Mesenchymal stem cell (in vitro differentiated cells and primary cell): ENCODE measurements at places on chromosomes 6 and 20.

DNA sequence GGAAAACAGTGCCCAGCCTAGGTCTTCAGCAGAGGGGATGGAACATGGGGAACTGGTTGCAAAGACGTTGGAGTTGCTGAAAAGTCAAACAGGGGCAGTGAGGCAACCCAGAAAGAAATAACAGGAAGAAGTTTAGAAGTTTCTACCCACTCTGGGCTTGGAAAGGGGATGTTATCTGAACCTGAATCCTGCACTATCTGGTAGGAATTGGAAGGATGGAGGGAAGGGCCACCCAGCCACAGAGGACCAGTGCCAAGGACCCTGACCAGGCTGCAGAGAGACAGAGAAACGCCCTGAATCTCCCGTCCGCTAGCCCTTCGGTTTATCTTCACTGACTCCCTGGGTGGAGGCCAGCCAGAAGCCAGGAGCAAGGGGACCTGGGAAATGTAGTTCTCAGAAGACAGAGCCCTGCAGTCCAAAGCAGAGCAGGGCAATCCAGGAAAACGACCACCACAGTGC, 217.3 kb upstream of the RREB1 start:
- peak; percentile 25 for DNase-seq
- H3K27ac ChIP-seq, result no peak overlapping the region
- peaks cover 4% of the 10 kb centered on the region for H3K27me3 ChIP-seq

DNA sequence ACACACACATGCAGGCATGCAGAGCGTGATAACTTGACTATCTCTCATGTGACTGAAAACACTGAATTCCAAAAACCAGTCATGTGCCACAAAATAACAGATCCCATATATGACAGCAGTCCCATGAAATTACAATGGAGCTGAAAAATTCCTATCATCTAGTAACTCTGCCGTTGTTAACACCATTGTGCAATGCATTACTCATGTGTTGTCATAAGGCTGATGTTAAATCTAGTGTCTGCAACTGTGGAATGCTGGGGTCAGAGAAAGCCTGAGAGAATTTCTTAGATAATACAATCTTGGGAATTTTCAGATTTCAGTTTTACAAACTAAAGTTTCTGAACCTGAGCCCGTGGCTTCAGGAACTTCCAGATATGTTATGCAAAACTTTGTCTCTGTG, 70.2 kb downstream of the LYRM4 start:
- peaks cover 4% of the 10 kb centered on the region for H3K4me1 ChIP-seq
- DNase-seq, result peak; percentile 93
- no peaks in the 10 kb centered on the region for H3K27me3 ChIP-seq
- H3K4me3 ChIP-seq, result no peak overlapping the region

GRCh38 chr20:58659841-58660240, 8.8 kb downstream of the STX16 start:
- peaks cover 12% of the 10 kb centered on the region for H3K36me3 ChIP-seq
- H3K27ac ChIP-seq, result no peak overlapping the region
- H3K4me3 ChIP-seq, result no peak overlapping the region
- peaks cover 6% of the 10 kb centered on the region for H3K4me1 ChIP-seq

DNA sequence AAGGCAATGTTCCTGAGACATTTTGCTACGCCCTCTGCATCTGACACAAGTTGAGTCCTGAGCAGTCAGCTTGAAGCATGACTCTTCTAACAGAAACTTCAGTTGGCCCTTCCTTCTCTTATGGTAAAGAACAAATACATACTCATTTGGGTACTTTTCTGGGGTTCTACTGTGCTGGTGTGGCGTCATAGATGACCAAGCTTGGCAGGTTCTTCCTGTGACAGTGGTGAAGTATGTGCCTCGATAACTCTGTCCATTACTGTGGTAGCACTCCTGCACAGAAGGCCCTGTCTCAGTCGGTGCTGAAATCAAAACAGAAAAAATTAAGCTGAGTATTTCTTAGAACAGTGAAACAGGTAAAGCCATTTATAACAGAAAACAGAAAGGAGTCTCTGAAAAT, 152.5 kb downstream of the SLC22A3 start:
- H3K4me1 ChIP-seq, result no peaks in the 10 kb centered on the region
- no peaks in the 10 kb centered on the region for H3K27me3 ChIP-seq
- H3K27ac ChIP-seq, result no peak overlapping the region
- no peaks in the 10 kb centered on the region for H3K36me3 ChIP-seq
- DNase-seq, result no peak
- H3K4me3 ChIP-seq, result no peak overlapping the region

DNA sequence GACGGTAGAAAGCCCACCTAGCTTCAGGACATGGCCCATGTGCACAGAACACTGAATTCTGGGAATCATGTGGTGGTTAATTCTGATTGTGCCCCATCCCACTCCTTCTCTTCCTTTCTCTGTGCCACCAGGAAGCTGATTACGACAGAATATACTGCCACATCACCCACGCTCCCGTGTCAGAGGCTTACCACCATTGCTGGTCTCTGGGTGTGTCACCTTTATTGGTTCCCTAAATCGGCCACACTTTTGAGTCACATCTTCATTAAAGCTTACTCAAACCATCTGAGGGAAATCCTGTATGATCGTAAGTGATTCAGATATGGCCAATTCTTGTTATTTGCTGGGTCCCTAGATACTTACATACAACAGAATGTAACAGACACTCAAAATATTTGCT, 3.1 kb downstream of the TRMT6 start:
- H3K36me3 ChIP-seq, result peaks cover 11% of the 10 kb centered on the region
- DNase-seq, result no peak
- no peak overlapping the region for H3K27ac ChIP-seq
- H3K27me3 ChIP-seq, result no peaks in the 10 kb centered on the region

DNA sequence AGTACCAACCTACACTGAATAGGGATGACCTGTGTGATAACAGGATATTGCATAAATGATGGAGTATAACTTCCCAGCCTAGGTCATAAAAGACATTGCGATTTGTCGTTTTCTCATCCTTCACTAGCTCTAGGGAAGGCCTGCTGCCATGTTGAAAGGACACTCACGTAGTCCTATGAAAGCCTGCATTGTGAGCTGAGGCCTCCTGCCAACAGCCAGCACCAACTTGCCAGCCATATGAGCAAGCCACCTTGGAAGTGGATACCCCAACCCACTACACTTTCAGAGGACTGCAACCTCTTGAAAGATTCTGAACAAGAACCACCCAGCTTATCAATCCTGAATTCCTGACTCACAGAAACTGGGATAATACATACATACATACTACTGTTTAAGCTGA, 3.5 kb upstream of the PANK2 start:
- H3K27ac ChIP-seq, result no peak overlapping the region
- no peak overlapping the region for H3K4me3 ChIP-seq
- no peaks in the 10 kb centered on the region for H3K27me3 ChIP-seq
